ENCODE measurements at places on chromosomes 2 and 18.

DNA sequence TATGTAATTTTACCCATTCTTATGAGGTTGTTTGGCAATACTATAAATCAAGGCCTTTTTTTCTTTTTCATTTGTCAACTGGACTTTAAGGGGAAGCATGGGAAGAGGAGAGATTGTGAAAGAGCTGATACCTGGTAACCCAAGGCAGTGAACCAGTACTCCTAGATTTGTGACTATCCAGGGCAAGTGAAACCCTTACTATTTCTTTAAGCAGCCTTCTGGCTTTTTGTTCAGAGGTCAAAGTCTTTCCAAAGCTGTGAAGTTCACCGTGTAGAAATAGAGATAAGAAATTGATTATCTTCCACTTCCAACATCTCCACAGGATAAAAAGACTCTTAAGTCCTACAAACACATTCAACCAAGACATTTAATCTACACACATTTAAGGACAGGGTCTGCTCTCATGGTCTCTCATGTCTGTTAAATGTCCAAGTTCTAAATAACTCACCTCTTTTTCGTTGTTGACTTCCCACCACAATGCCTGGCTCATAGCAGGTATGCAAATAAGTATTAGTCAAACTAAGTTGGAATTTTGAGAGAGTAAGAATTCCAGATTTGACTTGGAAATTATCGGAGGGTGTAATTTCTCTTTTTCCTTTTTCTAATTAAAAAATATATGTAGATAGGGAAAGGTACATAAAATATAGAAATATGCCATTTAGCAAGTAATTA, 485.8 kb downstream of the STK39 start:
- no peak for DNase-seq

- no peak for DNase-seq
These were observed 2108.8 kb upstream of the PIK3C3 start for GRCh38 chr18:39846265-39846664.

DNA sequence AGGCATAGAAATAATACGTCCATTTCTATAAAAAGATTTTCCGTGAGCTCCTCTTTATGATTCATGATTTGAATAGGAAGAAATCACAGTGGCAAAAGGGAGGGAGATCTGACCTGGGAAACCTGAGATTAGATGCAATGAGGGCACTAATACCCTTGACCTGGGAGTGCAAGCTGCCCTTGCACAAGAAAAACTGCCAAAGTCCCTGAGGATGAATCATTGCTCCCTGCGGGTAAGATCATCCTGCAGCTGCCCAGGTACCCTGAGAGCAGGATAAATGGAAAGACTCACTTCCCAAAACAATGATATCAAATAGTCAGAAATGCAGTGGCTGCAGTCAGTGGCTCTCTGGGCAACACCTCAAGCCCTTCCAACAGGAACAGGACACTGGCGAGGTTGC, 11.6 kb downstream of the FHL2 start:
- DNase-seq: no peak

GRCh38 chr2:218885981-218886947, 5.6 kb downstream of the WNT10A start:
- peak; percentile 97 for DNase-seq

DNA sequence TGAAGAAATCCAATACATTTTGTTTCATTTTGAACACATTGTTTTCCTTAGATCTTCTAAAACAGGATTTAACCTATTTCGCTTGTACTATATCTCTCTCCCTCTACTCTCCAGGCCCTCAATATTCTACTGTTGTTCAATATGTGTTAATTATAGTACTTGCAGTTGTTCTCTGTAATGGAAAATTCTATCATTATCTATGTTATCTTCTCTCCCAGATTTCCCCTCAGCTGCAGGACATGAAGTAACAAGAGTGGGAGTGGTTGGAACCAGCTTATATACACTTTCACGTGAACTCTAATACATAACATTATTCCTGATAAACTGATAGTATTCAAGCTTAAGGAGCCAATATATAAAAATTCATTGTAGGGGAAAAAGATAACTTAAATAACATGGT, 7.0 kb upstream of the STRN start:
- no peak for DNase-seq

GRCh38 chr2:219400562-219400961, 12.8 kb upstream of the DNPEP start:
- no peak for DNase-seq

- DNase-seq: no peak
These were observed 366.8 kb upstream of the SALL3 start for GRCh38 chr18:78612801-78613200.

GRCh38 chr2:148022351-148022750, 1.5 kb downstream of the MBD5 start:
- DNase-seq: no peak

DNA sequence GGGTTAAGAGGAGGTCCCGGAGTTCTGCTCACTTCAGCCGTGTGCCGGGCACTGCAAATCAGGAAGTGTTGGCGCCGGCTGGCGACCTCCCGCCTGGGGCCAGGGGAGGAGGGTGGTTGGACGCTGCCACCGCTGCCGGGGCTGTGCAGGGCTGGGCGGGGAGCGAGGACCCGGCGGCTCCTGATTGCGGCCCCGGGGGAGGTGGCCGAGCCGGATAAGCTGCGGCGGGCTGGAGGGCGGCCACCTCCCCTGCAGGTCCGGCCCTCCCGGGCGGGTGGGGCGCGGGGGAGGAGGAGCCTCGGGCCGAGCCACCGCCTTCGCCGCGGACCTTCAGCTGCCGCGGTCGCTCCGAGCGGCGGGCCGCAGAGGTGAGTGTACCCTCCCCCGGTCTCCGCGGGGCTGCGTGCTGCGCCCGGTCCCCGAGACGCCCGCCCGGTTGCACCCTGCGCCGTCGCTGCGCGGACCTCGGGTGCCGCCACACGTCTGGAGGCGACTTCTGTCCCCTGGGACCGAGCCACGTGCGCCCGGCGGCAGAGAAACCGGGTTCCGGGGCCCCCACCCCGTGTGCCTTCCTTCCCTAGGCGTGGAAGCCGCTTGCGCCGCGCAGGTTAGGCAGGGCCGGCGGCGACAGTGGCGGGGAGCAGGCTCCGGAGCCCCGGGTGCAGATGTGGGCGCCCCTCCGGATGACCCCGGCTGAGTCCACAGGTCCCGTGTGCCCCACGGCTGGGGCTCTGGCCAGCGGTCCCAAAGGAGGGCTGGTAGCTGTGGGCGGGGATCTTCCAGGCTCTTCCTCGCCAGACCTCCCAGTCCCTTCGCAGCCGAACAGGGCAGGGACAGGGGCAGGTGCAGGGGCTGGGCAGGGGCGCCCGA, at the start of gene STEAP3:
Gene STEAP3 (plus strand): TSS at position 314 of the 870 bp plus-strand sequence. CDS start 7,179 bp downstream, outside the sequence.
- DNase-seq: peak; percentile 87

DNA sequence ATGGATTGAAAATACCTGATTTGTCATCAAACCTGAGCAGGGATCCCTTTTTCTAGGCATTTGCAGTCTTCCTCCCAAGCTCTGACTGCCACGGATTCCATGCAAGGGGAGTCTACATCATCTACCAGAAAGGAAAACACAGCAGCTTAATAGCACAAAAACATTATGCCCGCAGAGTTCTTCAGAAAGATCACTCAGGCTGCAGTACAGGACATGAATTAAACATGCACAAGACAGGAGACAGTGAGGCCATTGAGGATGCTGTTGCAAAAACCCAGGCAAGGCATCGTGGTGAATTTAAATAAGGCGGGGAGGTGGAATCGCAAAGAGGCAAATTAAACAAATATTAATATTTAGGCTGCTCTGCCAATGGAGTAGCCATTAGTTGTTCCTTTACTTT, 88.5 kb downstream of the MRPS9 start:
- no peak for DNase-seq

- peak; percentile 62 for DNase-seq
These were observed 1139.4 kb upstream of the GYPC start for GRCh38 chr2:125516496-125517109.

DNA sequence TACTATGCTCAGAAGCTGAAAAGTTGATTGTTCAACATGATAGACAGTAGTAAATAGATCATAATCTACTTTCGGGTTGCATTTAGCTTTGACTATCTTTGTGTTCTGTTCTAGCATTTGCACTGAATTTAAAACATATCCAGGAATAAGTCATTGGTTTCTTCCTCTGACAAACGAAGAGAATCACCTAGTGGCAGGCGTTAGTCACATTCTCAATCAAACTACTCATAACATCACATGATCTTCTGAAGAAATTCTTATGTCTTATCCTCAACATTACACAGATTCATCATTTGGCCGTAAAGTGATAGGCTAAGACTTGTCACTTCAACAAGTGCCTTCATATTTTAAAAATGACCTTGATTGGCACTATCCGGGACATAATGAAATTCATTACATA, 63.6 kb upstream of the TTC21B start:
- no peak for DNase-seq

- DNase-seq: no peak
These were observed 34.9 kb downstream of the PTCD3 start for GRCh38 chr2:86140969-86141392.

GRCh38 chr2:146579147-146579930, 1265.5 kb upstream of the ACVR2A start:
- no peak for DNase-seq

GRCh38 chr2:48315896-48316194, 214.1 kb upstream of the STON1 start:
- DNase-seq: peak; percentile 83

DNA sequence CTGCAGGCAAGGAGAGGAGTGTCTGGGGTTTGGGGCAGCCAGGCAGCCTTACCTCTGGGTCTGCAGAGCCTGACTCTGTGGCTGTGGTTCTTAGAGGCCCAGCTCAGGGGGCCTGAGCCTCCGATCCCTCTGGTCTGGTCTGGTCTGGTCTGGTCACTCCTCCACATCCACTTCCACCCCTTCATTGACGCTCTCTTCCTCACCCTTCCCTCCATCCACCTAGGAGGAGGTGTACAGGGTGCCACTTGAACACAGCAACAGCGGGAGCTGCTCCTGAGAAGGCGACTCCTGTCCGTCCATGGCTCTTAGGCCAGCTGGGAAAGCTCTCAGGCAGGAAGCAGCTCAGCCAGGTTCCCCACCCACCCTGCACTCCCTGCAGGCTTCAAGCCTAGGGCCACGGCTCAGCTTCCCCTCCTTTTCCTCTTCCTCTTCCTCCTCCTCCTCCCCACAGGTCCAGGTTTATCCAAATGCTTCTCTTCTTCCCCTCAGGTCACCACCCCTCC, 16.9 kb downstream of the GPR55 start:
- DNase-seq: no peak

DNA sequence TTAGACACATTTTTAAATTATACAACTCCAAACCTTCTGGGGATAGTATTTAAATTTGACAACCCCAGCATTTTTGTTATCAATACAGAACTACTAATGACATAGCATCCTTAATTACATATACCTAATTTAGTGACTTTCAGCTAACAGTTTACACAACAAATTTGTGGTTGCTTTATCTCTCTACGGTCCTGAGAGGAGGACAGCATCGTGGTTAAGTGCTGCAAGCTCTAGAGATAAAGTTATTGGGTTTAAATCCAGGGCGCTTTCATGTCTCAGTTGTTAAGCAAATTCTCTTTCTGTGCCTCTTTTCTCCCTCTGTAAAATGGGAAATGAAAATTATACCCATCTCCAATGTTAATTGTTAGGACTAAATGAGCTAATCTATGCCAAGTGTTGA, 129.3 kb downstream of the METTL4 start:
- no peak for DNase-seq

- no peak for DNase-seq
These were observed 54.2 kb downstream of the INPP4A start for GRCh38 chr2:98498703-98499440.

DNA sequence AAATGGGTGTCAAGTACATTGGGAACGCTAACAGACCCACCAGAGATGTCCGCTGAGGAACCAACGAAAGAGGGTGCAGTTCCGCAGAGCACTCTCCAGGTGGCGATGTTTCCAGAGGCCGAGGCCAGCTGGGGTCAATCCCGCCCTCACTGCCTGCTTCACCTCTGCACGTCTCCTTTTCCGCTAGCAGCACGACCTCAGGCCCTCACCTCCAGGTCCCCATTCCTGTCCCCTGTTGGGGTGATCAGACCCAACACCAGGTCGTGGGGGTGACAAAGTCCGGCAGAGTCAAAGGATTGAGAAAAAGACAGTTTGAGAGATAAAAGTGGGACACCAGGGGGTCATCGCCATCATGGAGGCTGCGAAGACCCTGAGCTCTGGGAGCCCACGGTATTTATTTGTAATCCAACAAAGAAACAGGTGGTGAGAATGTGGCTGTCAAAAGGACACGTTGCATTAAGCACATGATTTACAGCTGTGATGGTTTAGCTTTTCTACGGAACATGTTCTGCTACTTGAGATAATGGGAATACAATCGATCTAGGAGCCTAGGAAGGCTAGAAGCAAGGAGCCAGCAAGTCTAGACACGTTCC, 27.3 kb downstream of the ZAP70 start:
- DNase-seq: peak; percentile 61

DNA sequence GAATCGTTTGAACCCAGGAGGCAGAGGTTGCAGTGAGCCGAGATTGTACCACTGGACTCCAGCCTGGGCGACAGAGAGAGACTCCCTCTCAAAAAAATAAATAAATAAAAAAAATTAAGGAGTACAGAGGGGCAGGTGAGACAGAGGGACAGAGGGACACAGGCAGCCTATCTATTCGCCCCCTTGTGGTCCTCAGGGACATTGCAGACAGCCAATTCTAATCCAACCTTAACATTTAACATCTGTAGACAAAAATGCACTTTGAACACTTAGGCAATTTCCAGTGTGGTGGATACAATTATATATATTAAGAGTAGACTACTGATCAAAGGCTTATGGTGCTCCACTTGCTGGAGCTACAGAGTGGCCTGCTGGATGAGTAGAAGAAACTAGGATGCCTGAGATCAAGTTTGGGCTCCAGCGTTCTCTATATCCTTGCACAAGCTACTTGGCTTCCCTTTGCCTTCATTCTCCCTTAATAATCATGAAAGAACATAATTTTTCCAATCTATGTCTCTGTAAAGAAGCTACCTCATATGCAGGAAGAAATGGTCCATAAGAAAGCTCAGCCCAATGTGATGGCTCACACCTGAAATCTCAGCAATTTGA, 8.2 kb upstream of the SMARCAL1 start:
- DNase-seq: peak; percentile 55

DNA sequence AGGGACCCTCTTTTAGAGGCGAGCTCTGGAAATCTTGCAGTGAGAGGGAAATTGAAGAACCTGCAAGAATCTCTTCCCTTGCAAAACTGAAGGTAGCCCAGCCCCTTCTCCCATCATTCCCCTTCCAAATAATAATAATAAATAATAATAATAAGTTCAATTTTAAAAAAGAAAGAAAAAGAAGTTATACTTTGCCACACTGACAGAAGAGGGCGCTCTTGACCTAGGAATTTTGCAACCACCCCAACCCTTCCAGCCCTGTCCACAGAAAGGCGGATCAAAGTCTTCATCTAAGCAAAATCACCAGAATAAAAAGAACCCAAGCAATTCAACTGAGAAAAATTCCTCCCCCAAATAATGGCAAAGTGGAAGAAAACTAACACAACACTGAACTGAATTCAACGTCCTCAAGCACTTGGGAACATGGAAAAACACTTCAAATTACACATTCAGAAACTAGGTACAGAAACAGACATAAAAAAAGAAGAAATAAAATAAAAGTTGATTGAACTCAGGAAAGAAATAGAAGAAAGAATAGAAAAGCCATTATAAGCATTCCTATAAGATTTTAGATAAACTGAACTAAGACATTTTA, 98.9 kb upstream of the GLS start:
- DNase-seq: peak; percentile 71

All from NCI-H82 (cell line).